ENCODE measurements at places on chromosomes 13 and 19.
A peak's percentile ranks its signal among the peaks of the same experiment; 100 is the strongest.

DNA sequence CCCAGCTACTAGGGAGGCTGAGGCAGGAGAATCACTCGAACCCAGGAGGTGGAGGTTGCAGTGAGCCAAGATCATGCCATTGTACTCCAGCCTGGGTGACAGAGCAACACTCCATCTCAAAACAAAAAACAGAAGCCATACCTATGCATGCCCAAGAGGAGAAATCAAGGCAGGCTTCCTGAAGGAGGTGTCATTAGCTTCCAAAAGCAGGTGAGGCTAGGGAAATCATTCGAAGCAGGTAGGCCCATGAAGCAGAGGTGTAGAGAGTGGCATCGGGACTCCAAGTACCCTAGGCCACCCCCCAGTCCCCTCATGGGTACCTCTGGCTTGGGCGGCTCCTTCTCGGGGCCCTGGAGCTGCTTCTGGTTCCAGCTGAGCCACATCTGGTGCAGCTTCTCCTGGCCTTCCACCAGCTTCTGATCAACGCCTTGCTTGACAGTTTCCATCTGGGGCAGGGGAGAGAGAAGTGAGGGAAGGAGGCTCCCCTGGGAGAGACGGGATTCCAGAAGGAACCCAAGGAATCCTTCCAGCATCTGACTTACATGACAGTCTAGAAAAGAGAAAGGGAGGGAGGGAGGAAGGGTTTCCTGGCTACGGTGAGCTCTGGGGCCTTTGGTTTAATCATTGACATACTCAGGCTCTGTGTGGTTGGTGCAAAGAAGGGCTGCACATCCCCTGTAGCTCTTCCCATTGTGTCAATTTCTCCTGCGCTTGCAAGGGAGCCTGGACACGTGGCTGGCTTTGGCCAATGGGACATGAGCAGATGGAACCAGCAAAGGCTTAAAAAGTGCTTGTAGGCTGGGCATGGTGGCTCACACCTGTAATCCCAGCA lies 13.1 kb upstream of the TICAM1 start:
- no peak for DNase-seq

GRCh38 chr19:18761531-18762110 lies 29.5 kb downstream of the COMP start:
- DNase-seq, result no peak

DNA sequence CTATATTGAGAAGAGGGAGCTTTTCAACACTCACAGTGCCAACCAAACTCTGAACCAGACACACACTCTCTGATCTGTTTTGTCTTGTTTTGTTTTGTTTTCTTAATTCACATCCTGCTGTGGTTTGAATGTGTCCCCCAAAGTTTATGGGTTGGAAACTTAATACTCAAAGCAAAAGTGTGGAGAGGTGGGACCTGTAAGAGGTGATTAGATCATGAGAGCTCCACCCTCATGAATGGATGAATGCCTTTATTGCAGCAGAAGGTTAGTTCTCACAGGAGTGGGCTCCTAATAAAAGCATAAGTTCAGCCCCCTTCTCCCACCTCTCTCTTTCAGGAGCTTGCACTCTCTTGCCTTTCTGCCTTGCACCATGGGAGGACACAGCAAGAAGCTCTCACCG lies 957.1 kb downstream of the PCDH9 start:
- DNase-seq, result no peak

GRCh38 chr19:41328157-41328841 lies 18.3 kb downstream of the CCDC97 start:
- no peak for DNase-seq

DNA sequence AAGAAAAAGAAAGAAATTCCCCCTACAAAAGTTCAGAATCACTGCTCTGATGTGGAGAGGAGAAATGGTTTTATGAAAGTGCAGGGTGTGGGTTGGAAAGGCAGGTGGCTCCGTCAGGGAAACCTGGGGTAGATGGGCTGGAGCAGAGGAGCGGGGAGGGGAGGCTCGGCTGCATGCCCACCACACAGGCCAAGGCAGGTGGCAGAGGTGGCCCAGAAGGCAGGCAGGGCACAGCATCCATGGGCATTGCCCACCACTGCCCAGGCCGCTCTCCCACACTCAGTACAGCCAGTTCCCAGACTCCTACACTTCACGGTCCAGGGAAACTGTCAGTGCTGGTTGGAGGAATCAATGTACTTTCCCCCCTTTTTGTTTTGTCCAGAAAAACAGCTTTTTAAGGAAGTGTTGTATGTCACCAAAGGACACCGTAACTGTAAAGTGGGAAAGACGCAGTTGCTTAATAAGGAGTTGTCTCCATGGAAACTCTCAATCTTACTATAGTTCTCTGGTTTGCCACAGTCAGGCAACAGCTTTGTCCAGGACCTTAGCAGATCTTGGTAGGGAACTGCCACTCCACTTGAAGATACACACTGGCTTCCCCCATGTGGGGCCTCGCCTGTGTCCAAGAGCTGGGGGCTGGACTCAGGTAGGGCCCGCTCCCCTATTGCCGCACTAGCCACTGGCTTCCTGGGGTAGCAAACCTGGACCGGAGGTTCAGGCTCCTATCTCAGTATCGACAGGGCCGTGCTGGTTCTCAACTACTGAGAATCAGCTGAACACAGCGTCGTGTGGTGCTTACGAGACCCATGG lies 82.9 kb downstream of the RAB20 start:
- DNase-seq, result no peak

- no peak for DNase-seq
These were observed 2117.6 kb downstream of the PCDH9 start for GRCh38 chr13:65112531-65112941.

DNA sequence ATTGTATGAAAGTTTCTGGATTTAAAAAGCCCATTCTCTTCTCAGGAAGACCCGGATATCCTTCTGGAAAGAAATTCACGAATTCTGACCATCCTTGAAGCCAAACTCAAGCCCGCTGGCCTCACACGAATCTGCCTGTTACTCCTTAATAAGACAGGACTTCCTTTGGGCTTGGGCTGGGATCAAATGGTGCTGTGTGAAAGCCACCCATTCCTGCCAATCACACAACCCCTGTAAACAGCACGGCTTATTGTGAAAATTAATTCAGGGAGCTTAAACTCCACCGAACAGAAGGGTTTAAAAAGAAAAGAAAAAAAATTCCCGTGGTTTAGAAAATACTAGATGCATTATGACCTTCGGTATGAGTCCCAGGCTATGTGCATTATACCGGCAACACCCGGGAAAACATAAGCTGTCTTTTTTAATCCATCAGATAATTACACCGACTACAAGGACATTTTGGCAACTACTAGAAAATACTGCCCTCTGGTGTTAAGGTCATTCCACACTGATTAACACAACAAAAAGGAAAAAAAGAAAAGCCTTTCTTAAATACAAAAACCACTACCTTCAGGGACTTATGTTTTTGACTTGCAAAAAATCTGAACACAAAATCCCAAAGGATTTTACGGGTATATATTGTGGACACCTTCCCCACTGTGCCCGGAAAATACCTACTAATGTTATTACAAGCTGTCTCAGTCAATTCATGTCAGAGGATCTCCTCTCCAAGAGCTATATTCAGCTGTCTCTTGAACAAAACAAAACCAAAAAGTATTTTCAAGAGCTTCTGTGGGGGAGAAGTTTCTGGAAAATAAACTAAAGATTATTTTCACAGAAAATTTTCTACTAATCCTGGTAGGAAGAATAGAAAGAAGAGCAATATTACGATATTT lies 76.0 kb upstream of the LSM14A start:
- no peak for DNase-seq

- DNase-seq, result no peak
These were observed 4.0 kb upstream of the MCF2L start for GRCh38 chr13:112964971-112965492.

DNA sequence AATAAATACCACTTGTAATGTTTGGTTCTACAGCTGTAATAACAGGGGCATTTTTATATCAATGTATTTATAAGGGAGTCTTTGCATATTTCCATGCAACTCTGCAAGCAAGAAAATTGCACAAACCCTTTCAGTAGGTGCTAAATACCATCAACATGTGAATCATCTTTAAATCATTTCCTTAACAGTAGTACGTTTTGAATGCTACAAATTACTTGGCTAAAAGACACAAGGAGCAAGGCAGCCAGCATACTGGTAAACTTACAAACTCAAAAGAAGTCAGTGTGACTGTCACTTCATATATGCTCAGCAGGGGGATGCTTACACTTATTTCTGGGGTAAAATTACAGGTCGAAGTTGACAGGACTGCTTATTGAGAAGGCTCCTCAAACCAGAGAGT lies 402.4 kb downstream of the EFNB2 start:
- DNase-seq, result no peak

GRCh38 chr19:2415281-2415972 lies 12.0 kb downstream of the TIMM13 start:
- no peak for DNase-seq

DNA sequence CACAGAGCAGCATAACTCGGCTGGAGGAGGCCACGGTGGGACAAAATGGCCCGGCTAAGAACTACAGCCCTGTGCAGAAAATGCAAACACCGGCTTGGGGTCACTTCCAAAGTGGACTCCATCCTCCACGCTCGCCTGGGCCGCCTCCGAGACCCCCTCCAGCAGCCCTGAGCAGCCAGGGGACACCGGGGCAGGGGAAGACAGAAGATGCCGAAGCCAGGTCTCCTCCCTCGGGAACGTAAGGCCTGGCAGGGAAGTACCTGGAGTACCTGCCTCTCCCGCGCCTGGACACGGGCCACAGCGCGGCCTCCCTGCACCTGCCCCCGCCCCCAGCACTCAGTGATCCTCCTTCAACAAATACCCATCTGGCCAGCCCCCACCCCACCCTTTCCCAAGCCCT lies 5.0 kb downstream of the LMNB2 start:
- no peak for DNase-seq

- peak; percentile 56 for DNase-seq
These were observed 4.6 kb downstream of the PIK3R2 start for GRCh38 chr19:18157465-18158063.

DNA sequence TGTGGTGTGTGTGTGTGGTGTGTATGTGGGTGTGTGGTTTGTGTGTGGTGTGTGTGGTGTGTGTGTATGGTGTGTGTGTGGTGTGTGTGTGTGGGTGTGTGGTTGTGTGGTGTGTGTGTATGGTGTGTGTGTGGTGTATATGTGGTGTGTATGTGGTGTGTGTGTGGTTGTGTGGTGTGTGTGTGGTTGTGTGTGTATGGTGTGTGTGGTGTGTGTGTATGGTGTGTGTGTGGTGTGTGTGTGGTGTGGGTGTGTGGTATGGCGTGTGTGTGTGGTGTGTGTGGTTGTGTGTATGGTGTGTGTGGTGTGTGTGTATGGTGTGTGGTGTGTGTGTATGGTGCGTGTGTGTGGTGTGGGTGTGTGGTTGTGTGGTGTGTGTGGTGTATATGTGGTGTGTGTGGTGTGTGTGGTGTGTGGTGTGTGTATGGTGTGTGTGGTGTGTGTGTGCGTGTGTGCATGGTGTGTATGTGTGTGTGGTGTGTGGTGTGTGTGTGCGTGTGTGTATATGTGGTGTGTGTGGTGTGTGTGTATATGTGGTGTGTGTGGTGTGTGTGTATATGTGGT lies 8.7 kb downstream of the SHISA7 start:
- DNase-seq, result no peak

- no peak for DNase-seq
These were observed 147.4 kb downstream of the RNF17 start for GRCh38 chr13:24911133-24911908.

DNA sequence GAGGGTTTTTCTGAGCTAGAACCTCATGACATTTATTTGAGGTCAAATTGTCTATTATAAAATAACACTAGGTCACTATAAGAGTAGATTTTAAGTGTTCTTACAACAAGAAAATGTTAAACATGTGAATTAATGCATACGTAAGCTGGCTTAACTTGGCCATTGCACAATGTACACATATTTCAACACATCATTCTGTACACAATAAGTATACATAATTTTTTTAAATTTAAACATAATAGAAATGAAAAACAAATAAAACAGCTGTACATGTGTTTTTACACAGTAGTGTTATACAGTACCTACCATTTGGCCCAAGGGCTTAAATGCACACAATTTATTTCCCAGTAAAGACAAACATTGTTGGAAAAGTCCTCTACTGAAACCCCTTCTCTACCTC lies 269.9 kb downstream of the DACH1 start:
- DNase-seq, result no peak

DNA sequence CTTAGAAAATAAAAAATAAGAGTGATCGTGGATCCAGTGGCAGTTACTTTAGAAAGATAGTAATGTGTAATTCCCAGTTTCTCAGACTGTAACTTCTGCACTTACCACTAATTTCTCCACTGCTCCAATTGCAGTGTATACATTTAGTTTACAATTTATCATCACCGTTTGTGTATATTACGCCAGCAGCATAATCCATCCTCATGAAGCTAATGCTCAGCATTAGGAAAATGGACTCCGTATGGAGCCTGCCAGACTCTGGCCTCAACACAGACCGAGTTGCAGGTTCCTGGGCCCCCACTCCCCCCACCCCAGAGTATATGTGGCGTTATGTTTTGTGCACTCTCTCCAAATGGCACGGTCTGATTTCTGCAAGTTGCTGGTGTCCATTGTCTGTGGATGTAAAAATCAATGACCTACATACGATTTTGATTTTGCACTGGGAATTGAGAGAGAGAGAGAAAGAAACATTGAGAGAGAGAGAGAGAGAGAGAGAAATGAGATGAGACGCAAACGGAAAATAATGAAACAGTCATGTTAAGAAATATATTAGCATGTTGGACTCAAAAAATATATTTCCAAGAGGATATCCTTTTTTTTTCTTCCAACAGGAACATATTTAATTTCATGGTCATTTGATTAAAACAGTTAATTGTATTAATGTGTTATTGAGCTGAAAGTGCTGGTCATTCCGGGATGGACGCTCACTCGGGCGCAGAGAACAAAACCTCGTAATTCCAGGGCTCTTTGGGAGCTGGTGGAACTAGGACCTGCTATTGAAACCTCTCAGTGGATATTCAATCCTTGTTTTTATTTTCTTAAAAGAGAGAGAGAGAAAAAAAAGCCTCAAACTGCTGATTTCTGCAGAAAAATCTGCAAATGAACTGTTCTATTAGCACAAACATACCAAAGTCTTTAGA lies 278.8 kb downstream of the TSHZ3 start:
- DNase-seq, result no peak

- DNase-seq, result no peak
These were observed 56.3 kb downstream of the PSG3 start for GRCh38 chr19:42683917-42684513.

DNA sequence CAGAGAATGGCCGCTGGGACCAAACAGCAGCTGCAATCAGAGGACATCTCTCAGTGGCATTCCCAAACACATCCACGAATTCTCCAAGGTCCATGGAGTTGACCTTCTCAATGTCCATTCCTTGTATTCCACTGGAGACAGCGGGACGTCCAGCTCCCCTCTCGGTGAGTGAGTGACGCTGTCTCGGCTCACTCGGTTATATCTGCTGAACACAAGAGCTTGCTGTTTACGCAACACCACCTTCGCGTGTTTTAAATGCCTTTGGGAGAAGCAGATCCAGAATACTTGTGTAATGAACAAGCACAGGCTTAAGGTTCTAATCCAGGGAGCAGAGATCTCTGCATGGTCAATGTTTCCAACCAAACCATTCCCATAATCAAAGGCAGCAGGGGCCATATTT lies at the start of gene URAD:
TSS of gene URAD (minus strand) at position 174 of the 400 bp plus-strand sequence. CDS start at position 118, 56 bp downstream.
- no peak for DNase-seq

- no peak for DNase-seq
These were observed 123.2 kb upstream of the SPACA7 start for GRCh38 chr13:112252804-112253590.

- no peak for DNase-seq
These were observed 12.9 kb downstream of the SPC24 start for GRCh38 chr19:11142528-11143171.

- no peak for DNase-seq
These were observed 2074.5 kb upstream of the PCDH20 start for GRCh38 chr13:63490149-63490548.

Measured in glutamatergic neuron (in vitro differentiated cells).